Left ventricle myocardium superior (tissue), 1 donor: ENCODE measurements at places on chromosomes 4 and X. TPM values are rescaled to one million over a fixed set of nuclear protein-coding genes. Genes with fewer than 3 reads are reported as not detected.

C1QTNF7 gene
- total RNA-seq, result 3.1 TPM

PDHA1 gene
- total RNA-seq, result 1,321 TPM

NXF2B gene
- not detected for total RNA-seq

CTAG1B gene
- not detected for total RNA-seq

AGA gene
- 7.3 TPM for total RNA-seq

ATP10D gene
- total RNA-seq, result 7.7 TPM

RS1 gene
- total RNA-seq, result not detected
